ENCODE measurements at places on chromosomes 2 and 18.

GRCh38 chr2:207683879-207684627 lies 27.4 kb upstream of the CCNYL1 start:
- no peak for DNase-seq

DNA sequence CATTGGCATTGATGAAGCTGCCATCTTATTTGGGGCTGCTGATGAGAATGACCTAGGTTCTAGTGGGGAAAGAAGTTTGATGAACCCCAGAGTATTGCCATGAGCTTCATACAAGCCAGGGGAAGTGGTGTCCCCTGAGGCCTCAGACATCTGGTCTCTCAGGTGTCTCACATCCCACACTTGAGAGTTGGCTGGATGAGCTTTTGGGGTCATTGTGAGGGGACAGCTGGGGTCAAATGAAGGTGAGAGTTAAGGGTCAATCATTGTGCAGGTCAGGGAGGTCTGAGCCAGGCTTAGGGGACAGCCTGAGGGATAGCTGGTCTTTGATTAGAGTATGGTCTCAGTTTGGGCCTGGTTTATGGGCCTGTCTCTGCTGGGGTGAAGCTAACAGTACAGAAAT lies 336.5 kb downstream of the CYP26B1 start:
- no peak for DNase-seq

DNA sequence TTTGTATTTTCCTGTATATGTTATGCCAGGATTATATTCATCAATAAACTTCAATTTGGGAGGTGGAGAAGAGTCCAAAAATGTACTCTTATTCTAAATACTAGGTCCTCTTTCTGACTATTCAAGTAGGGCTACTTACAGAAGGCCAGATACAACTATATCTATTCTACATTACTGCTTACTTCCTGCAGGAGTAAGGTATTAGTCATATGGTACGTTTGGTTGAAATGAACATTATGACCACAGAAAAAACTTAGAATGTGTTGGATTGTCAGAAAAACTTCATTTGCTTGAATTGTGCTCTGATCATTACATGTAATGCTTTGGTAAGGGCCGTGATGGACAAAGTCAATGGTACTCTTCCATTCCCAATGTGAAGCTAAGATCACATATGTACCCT lies 35.0 kb downstream of the STAT4 start:
- DNase-seq: no peak

GRCh38 chr2:128556633-128557032 lies 238.0 kb upstream of the HS6ST1 start:
- DNase-seq: no peak

DNA sequence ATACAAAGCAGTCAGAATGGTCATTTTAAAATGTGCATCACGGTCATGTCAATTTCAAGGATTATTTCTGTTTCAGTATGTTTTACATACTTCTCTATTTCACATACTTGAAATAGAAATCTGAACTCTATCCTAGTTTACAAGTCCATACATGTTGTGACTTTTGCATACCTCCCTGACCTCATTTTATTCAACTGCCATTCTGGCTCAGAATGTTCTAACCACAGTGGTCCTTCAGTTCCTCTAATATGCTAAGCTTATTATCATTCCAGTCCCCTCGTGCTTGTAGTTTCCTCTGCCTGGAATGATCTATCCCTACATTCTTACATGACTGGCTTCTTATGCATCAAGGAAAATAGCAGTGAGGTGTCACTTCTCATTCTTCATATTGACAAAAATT lies 295.6 kb downstream of the KIAA1328 start:
- DNase-seq: no peak

GRCh38 chr2:54516842-54517241 lies 60.7 kb downstream of the SPTBN1 start:
- no peak for DNase-seq

DNA sequence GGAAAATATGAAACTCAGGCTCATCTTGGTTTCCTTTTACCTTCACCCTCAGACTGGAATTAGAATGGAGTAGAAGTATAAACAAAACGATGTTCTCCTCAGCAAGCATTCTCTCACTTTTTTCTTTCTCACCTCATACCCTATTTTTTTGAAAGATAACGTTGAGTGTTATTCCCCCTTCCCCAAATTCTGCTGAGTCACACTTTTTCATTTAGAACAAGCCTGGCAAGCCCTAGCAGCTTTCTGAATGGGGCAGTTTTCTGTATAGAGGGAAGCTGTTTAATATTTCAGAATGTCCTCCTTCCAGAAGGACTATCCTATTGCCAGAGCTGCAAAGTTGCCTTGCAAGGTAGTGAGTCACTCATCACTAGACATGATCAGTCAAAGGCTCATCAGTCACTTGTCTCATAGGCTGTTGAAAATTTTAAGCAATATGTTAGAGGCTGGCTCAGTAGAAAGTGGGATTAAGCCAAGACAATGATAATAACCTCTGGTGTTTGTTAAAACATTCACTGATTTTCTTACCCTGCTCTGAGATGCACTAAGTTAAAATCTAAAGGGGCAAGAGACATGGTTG lies 416.1 kb downstream of the RNF144A start:
- DNase-seq: no peak
